ENCODE measurements at places on chromosomes 12 and 14.
A peak's percentile ranks its signal among the peaks of the same experiment; 100 is the strongest.

GRCh38 chr12:26680727-26681455 lies 152.1 kb downstream of the ITPR2 start:
- DNase-seq: no peak

GRCh38 chr14:102901633-102902032 lies 20.8 kb upstream of the AMN start:
- DNase-seq: no peak

DNA sequence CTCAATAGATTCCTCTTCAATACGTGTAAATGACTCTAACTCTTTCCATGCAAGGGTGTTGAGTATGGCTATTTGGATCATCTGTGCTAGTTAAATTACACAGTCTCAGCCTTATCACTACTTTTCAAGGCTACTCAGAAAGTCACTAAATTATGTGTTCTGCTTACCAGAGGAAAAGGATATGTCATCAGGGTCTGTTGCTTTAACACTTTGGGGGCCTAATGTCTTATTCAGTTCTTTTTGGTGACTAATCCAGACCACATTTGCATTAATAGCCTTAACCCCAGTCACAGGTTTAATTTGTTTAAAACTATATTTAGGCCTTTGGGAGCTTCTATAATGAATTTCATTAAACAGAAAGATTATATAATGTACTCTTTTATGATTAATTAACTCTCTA lies 649.3 kb downstream of the RPS29 start:
- DNase-seq: no peak

- peak; percentile 32 for DNase-seq
Observed at GRCh38 chr14:94132285-94132887, 3.0 kb upstream of the IFI27L2 start.

DNA sequence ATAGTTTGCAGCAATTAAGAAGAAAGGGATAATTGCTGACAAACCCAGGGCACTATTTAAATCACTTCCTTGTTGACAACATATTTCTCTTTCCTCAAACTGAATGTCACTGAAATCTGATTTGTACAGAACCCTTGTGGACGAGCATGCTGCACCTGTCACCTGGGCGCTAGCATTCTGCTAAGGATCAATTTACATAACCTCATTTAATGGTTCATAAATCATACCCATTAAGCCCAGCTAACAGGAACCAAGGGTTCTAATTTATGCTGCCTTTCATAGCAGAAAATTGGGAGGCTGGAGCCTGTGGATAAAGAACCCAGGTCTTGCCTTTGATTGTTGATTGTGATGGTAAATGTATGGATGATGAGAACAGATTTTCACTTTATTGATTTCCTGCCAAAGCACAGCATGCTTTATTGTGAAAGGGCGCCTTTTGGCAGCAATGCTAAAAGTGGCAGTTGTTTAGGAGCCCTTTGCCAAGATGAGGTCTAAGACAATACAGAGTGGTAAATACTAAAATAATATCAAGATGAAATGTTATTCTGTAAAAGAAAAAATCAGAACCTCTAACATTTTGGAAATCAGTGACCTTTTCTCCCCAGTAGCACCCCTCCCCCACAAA lies 95.4 kb downstream of the NKX2-1 start:
- no peak for DNase-seq

GRCh38 chr14:68781161-68782021 lies 11.5 kb downstream of the ZFP36L1 start:
- peak; percentile 53 for DNase-seq

DNA sequence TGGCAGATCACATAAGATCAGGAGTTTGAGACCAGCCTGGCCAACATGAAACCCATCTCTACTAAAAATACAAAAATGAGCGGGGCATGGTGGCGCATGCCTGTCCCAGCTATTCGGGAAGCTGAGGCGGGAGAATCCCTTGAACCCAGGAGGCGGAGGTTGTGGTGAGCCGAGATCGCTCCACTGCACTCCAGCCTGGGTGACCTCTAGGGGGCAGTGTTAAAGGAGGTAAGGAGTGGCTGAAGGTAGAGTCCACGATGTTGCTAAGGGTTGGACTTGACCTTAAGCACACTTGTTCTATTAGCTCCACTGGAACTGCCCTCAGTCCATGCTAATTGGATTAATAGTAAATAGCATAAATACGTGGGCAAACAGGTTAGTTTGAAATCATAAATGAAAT lies 62.4 kb upstream of the PSMC1 start:
- DNase-seq: no peak

- DNase-seq: no peak
Observed at GRCh38 chr14:25350021-25350420, 300.1 kb upstream of the STXBP6 start.

- no peak for DNase-seq
Observed at GRCh38 chr12:116299665-116300328, 22.3 kb upstream of the MED13L start.

DNA sequence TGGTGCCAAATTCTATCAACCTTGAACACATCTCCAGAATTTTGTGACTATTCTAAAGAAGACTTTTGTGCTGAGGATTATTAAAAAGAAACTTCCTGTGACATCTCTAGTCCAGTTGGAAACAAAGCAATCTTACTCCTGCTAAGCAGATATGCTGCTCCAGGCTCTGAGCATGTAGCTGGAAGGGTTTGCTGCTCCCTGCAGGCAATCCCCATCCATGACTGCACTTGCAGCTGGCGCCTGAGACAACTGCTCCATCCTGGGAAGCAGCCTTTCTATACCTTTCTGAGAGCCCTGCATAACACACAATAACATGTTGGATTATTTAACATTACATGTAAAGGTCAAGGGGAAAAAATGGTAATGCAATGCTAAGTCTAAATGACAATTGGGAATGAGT lies 105.1 kb downstream of the NDUFA12 start:
- no peak for DNase-seq

DNA sequence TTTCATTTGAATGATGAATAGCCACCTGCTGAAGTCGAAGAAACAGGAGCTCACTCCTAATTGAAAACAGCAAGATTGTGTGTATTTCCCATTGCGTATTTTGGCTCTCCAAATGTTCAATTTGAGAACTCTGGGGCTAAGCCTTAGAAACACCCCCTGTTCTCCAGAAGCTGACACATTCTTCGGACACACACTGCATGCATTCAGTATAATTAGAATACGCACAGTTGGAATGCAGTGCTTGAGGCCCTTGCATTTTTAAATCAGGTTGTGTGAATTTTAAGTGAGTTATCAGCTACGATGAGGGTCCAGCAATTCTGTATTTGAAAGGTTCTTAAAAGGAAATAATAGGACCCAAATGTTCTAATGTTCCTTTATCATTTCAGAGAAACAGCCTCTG lies 103.8 kb downstream of the PRKD1 start:
- no peak for DNase-seq

GRCh38 chr14:103243764-103244737 lies 90.0 kb upstream of the EIF5 start:
- no peak for DNase-seq

- DNase-seq: no peak
Observed at GRCh38 chr12:2288001-2288400, 235.2 kb downstream of the CACNA1C start.

GRCh38 chr14:50947446-50947845 lies 3.2 kb upstream of the PYGL start:
- no peak for DNase-seq

DNA sequence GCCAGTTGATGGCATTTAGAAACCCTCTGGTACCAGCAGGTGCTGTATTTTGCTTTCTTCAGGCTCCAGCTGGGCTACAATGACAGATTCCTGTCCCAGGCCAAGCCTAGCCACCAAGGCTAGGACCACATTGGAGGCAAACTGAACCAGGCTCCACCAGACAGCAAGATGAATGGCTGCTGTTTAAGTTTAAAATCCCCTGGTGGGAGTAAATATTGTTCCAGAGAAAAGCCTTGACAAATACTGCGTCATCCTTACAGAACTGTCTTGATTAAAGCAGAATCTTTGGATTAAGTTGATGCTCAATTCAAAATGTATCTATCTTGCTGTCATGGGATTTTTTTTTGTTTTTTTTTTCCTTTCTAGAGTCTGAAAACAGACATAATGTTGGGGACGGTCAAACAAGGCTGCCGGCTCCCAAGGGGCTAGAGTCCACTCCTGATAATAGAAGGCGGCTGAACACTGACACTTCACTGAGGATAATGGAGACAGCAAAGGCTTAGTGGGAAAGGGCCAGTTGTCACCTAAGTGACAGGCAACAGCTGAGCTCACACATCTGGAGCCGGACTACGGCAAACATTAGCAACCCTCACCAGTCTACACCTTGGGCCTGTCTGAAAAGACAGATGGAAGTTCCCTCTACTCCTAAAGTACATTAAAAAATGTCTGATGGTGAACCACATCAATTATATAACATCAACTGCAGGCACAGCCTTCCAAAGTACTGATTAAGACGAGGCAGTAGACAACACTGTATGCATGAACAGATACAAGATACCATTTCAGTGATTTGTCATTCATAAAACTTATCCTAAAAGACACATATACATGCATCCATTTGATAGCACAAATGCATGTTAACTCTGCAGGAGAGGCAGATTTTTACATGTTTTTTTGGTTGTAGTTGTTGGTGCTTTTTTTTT lies 1.7 kb downstream of the PRICKLE1 start:
- DNase-seq: no peak

DNA sequence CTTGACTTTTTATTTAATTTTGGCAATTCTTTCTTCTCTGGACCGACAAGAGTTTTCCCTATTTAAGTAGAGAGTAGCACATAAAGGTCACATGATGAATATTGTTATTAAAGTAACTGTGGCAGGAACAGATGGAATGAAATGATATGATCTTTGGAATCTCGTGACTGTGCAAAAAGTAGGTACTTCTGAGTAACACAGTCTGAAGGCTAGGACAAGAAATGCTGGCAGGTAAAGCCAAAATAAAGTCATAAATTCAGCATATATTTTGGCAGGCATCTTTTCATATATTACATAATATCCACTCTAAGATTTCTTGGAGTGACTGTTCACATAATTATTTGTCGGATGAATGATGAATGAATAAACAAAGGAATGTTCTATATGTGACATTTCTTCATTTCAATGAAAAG lies 121.4 kb downstream of the EFCAB11 start:
- no peak for DNase-seq

DNA sequence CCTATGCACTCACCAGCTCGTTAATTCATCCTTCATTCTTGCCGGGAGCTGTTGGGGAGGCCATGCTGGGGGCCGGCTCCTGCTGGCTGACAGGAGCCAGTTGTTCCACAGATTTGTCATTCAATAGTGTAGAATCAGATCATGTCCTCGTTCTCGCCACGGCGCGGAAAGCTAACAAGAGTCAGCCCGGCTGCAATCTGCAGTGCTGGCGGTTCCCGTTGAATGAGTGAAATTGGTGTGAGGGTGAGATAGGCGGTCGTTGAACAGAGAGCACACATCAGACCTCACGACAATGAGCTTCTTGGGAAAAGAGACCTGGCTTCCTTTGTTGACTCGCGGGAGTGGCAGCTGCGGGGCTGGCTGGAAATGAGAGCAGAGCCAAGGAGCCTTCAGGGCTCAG lies 57.5 kb downstream of the KIF26A start:
- DNase-seq: no peak

- no peak for DNase-seq
Observed at GRCh38 chr14:94295360-94296180, 2.5 kb upstream of the SERPINA10 start.

GRCh38 chr12:15276088-15276698 lies 46.1 kb upstream of the PTPRO start:
- no peak for DNase-seq

GRCh38 chr12:10268037-10268436 lies 39.6 kb upstream of the KLRD1 start:
- no peak for DNase-seq

GRCh38 chr14:54447231-54447692 lies 6.1 kb upstream of the CNIH1 start:
- DNase-seq: no peak

DNA sequence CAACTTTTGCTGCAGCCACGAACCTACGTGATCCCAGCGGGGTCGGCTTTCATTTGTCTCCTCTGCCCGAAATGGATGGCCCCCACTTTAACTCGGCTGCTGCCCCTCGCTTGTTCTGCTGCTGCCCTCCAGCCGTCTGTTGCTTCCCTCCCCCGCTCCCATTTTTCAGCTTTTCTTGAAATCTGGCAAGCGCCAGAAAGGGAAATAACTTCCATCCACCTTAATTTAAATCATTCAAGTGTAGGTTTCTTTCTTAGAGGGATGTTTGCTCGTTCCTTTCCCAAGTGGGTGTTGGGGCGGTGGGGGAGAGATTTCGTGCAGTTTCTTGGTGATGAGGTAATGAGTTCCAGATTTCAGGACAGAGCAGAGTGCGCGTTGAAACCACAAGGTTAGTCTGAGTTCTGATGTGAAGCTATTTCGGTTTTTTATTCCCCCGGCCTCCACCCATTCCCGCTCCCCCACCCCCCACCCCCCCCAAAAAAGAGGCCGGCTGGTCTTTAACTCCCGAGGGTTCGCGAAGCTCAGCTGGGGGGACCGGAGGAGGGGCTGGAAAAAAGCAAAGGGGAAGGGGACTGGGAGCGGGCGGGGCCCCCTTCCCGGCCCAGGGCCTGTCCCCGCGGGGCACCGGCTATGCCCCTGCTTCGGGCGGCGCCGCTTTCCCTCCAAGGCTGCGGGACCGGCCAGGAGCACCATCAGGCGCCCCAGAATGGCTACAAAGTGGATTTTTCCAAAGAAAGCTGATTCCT lies 2.2 kb upstream of the ZFP36L1 start:
- no peak for DNase-seq

DNA sequence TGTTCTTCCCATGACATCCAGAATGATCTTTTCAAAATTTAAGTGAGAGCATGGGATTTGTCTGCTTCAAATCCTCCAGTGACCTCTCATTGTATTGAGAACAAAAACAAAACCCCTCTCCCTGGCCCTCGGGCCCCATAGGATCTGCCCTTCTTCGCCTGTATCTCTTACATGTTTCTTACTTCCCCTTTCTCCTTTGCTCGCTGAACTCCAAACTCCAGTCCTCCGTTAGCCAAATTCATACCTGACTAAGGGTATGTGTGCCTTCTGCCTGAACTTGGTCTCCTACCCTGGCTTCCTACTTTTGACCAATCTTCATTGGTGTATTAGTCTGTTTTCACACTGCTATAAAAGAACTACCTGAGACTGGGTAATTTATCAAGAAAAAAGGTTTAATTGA lies 13.2 kb upstream of the TSPAN11 start:
- no peak for DNase-seq

- no peak for DNase-seq
Observed at GRCh38 chr12:132953771-132954170, 2.3 kb downstream of the ZNF605 start.

DNA sequence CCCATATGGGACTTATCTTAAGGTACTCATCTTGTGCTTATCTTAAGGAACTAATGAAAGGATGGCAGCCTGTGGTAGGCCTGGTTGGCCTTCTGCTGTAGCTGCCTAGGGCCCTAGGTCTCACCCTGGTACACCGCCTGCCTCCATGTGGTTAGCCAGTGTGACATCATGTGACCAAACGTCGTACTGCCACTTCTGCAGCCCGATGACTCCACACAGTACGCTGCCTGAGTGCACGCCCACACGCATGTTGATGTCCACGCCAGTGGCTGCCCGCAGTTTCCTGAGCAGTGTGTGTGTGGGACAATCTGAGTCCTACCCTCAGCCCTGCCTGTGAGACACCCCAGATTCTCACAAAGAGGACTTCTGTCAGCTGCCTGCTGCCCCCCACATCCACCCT lies 5.1 kb downstream of the ADCY4 start:
- DNase-seq: peak; percentile 12

- no peak for DNase-seq
Observed at GRCh38 chr14:90487462-90487861, 90.6 kb downstream of the CALM1 start.
